Suppressor macrophage treated with lipopolysaccharide for 4 hours (primary cell): ENCODE measurements at places on chromosomes 2 and 18.

DNA sequence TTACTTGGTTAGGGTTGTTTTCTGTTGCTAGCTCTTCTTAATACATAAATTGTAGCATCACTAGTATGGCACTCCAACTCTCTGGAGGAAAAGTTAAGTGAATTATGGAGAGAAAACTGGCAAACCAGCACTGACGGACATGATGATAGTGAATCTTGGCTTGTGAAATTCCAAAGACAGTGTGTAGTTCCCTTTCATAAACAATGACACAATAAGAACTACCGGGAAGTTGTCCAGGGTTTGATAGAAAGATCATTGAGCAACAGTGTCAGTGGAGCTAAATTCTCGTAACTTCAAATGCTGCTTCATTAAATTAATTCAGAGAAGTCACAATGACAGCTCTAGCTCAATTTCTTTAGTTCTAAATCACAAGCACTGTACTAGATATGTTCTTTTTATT is 66.5 kb downstream of the RIT2 start:
- no peak for DNase-seq

DNA sequence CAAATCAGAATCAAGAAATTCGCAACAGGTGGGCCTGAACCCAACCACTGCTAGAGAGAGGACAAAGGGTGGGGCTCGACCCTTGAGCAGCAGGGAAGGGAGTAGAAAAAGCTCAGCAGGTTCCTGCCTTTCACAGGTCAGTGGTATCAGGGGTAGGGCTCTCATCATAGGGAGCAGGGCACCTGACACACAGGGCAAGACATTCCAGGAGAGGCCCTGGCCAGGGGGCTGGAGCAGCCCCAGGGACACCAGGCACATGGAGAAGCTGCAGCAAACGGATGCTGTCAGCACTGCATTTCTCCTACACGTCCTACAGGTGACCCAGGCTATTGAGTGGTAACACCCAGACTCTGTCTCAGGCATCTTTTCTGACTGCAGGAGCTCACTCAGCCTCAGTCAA is 17.2 kb upstream of the MLPH start:
- DNase-seq = no peak

DNA sequence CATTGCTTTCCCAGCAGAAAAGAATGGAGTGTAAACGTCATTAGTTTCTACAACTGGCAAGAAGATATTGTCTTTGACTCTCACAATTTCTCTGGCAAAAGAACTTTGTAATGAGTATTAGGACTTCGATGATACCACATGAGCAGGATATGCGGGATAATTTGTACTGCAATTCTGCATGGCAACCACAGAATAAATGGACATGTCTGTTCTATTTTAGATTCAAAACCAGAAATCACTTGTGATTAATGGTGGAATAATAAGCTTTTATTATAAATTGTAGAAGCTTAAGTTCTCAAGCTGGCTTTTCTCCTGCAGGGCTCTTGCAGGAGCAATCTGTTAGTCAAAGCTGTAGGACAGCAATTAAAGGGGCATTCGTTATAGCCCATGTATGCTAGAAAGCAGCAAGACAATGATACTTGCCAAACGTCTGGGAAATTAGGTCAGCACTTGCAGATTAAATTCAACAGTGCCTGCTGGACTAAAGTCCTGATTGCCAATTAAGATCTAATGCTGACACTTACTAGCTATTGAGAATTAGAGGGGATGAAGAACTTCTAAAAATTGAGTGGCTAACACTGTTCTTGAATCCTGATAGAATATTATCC is 177.9 kb downstream of the PTH2R start:
- DNase-seq = no peak

- no peak for DNase-seq
Observed at GRCh38 chr2:175842996-175843395, 159.1 kb downstream of the LNPK start.

DNA sequence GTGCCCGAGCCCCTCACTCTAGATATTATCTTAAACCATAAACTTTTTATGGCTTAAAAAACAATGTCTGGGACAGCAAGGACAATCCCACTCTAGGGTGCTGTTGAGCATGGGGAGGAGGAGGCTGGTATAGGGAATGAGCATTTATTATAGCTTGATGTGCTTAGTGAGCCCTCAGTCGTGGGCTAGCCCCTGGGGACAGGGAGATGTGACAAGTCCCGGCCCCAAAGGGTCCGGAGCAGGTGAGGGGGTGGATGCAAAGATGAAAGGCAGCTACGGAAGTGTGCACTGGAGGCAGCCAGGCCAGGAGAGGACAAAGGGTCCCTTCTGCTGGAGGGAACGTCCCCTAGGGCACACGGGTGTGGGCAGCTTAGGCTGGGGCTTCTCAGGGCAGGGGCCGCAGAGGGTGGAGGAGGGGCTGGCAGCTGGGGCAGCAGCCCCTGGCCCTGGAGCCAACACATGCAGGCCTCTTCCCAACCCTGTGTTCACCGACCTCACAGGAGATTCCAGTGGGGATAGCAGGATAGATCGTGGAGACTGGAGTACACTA is 106.3 kb upstream of the GPC1 start:
- no peak for DNase-seq

GRCh38 chr2:226993171-226993570 is 157.3 kb downstream of the RHBDD1 start:
- DNase-seq = no peak

- DNase-seq = no peak
Observed at GRCh38 chr2:127101048-127101611, 5.8 kb downstream of the BIN1 start.

GRCh38 chr18:26403491-26403890 is 144.9 kb downstream of the KCTD1 start:
- DNase-seq = no peak

GRCh38 chr2:141946016-141946415 is 184.8 kb downstream of the LRP1B start:
- no peak for DNase-seq

- DNase-seq = no peak
Observed at GRCh38 chr18:73352546-73352945, 484.8 kb upstream of the NETO1 start.

GRCh38 chr2:2020897-2021296 is 276.6 kb upstream of the PXDN start:
- DNase-seq = no peak

GRCh38 chr2:54628957-54629356 is 94.5 kb upstream of the EML6 start:
- DNase-seq = no peak

GRCh38 chr18:62420513-62421209 is 95.6 kb downstream of the TNFRSF11A start:
- peak; percentile 79 for DNase-seq

DNA sequence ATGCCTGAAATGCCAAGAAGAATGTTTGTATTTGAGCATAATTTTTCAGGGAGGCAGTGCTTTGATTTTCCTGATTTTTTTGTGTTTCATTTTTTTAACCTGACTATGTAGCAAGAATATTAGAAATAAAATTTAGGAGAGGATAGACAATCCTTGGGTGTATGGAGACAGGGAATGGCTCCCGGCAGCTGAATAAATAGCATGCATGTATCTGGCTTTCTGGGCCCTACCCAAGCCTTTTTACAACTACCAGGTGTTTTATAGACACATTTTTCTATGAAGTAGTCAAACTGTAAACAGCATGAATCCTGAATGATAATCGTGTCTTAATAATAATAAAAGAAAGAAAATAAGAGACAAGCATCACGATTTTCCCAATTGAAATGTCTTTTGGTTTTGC is 52.4 kb downstream of the WIPF1 start:
- no peak for DNase-seq

GRCh38 chr18:11040823-11041656 is 108.3 kb downstream of the PIEZO2 start:
- DNase-seq = peak; percentile 66

DNA sequence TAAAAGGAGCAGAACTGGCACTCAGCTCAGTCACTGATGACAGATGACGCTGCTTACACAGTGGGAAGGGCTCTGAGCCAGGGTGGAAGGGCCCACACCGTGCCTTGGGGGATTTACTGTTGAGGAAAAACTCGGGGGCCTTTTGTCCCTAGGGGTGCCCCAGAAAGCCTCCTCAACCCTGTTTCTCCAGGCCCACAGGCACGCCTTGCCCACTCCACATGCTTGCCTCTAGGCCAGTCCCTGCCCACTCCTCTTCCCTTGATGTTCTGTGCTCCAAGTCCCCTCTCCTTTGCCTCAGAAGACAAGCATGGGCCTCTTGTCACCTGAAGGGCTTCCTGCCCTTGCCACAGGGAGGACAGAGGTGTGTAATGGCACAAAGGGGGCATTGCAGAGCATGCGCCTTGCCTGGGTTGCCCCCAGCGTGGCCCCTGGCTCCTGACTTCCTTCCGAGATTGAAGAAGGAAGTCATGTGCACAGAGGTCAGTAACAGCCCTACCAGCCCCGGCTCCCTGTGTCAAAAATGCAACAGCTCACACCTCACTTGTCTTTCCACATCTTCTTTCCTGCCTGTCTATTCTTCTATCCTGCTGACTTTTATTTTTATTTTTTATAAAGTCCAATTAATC is 65.1 kb downstream of the LIPG start:
- DNase-seq = no peak

DNA sequence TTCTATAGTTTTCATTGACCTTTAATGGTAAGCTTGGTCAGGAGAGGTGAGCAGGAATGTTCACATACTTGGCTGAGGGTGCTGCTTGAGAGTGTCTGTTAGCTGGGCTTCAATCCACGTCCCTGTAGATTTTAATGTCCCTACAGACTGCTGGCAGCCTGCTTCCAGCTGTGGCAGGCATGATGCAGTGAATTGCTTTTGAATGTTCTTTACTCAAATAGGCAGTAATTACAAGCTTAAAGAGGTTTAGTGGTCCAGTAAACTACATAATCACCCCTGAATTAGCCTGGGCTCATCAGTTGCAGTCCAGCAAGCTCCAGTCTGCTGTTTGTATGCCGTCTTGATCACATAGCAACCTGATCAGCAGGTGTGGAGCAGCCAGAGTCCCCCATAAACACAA is 102.1 kb downstream of the MEIS1 start:
- no peak for DNase-seq

DNA sequence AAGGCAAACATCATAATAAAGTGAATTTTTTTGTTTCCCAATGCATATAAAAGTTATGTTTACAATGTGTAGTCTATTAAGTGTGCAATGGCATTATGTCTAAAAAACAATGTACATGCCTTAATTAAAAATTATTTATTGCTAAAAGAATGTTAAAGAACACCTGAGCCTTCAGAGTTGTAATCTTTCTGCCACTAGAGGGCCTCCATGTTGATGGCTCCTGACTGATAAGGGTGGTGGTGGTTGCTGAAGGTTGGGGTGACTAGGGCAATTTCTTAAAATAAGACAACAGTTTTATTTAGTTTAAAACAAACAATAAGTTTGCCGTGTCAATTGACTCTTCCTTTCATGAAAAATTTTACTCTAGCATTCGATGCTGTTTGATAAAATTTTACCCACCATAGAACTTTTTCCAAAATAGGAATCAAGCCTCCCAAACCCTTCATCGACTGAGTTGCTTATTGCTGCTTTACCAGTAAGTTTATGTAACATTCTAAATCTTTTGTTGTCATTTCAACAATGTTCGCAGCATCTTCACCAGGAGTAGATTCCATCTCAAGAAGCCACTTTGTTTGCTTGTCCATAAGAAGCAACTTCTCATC is 32.3 kb downstream of the MAP3K2 start:
- DNase-seq = peak; percentile 26

- DNase-seq = no peak
Observed at GRCh38 chr2:228065686-228066085, 115.8 kb downstream of the SPHKAP start.

- no peak for DNase-seq
Observed at GRCh38 chr2:41622301-41622700, 425.5 kb upstream of the PKDCC start.

- no peak for DNase-seq
Observed at GRCh38 chr2:51667679-51668078, 635.7 kb upstream of the NRXN1 start.

DNA sequence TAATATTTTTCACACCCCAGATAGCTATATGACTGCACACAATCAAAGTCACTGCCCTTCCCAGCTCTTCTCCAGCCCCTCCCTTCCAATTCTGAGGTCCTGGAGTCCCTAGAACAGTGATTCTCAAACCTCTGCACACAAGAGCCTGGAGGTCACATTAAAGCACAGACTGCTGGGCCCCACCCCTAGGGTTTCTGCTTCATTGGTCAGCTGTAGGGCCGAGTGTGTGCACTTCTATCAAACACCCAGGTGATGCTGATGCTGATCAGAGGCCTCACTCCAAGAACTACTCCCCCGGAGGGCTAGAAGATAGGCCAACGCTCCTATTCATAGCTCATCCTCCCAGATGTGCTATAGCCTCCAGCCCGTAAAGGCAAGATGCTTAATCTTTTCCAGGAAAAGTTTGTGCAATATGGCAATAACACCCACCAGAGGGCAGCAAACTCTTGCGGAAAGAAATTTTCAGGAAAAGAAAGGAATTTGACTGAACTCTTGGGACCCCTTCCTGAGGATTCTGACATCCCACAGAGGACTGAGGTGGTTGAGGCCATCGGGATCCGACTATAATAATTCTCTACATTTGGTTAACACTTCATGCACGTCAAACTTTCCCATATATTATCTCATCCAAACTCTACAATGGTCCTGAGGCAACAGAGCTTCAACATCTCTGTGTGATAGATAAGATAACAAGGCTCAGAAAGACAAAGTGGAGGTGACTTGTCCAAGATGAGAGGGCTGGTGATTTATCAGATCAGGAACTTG is 194.2 kb upstream of the PKDCC start:
- DNase-seq = peak; percentile 58

DNA sequence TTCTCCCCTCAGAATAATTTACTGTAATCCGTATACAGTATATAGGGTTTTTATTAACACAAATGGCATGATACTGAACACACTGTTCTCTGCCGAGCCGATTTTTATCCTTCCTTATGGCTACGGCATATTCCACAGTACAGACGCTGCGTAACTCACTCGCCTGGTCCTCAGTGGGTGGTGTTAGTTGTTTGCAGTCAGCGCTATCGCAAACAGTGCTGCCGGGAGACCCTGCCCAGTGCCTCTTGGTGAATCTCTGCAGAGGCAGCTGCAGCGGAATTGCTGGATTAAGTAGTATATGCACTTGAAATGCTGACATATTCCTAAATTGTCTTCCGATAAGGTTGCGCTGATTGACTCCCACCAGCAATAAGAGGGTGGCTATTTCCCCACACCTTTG is 73.9 kb downstream of the MARCO start:
- DNase-seq = no peak

DNA sequence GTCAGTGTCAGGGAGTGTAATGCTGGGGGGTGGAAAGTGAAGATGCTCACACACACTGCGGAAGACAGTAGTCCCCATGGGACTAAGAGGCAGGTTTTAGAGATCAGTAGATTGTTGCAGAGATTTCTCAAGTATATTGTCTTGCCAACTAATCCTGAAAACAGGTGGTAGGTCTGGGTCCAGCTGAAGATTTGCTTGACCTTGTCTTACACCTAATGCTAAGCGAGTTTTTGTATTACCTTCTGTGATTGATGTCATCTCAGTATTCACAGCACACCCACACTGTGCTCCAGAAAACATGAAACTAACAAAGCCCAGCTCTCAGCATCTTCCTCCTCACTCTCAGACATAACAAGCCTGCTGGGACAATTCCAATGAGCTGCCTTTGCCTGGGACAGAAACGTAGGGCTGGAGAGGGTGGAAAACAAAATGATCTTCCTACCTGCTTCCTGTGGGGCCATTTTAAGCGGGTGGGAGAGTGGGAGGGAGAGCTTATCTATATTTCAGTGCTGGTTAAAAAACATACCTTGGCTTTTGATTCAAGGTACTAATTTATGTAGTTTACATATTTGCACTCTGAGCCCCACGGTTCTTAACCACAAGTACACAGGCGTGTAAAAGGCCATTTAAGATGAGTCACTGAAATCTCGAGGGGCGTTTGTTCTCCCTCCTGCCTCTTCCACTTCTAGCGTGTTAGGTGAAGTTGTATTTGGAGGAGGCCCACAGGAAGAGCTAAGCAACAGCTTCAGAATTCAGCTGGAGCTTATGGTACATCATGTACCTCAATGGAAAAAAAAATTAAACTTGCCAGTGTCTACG is 23.1 kb upstream of the RBMS1 start:
- DNase-seq = no peak
